ENCODE measurements at places on chromosomes 11 and 22. TPM values are rescaled to one million over a fixed set of nuclear protein-coding genes. Genes with fewer than 3 reads are reported as not detected.

The CARD16 gene
- 109 TPM for total RNA-seq

The SLC17A6 gene
- not detected for total RNA-seq

The NEU3 gene
- total RNA-seq, result 10.8 TPM

The OR52I2 gene
- not detected for total RNA-seq

The ROBO4 gene
- total RNA-seq, result 1.0 TPM

The APOBEC3F gene
- 17.6 TPM for total RNA-seq

The CSNK2A3 gene
- not detected for total RNA-seq

The ALDH3B1 gene
- total RNA-seq, result not detected

The NXPE4 gene
- total RNA-seq, result not detected

The MYRF gene
- 0.30 TPM for total RNA-seq

The OR6A2 gene
- not detected for total RNA-seq

The MEI1 gene
- 106 TPM for total RNA-seq

The FAM227A gene
- total RNA-seq, result not detected

The CDC42BPG gene
- 11.6 TPM for total RNA-seq

The TSKU gene
- not detected for total RNA-seq

The DDX25 gene
- total RNA-seq, result not detected

The DUSP8 gene
- total RNA-seq, result 71.7 TPM

The OR2AT4 gene
- not detected for total RNA-seq
